ENCODE measurements at places on chromosomes 3 and 15.

- peaks cover 10% of the 10 kb centered on the region for H3K4me1 ChIP-seq
- no peak for DNase-seq
- no peaks in the 10 kb centered on the region for H3K27me3 ChIP-seq
- no peaks in the 10 kb centered on the region for H3K36me3 ChIP-seq
- H3K27ac ChIP-seq: no peak overlapping the region
Observed at GRCh38 chr3:81863756-81864155, 102.3 kb upstream of the GBE1 start.

DNA sequence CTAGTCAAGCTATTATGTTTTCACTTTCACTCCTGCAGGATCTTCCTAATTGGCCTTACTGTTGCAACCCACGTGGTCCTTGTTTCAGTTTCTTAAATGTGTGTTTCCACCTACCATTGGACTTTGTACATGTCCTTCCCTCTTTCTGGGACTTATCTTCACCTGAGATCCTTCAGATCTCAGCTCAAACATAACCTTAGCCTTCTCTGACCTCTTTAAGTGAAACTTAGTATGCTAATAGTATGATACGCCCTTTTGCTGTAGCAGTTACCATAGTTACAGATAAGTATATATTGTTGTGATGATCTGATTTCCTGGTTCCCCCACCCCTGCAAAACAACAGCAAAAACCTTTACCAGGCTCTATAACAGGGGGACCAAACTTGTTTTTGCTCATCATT lies 35.2 kb downstream of the U2SURP start:
- H3K27ac ChIP-seq: peak overlapping the region; percentile 71
- peaks cover 85% of the 10 kb centered on the region for H3K36me3 ChIP-seq
- peak overlapping the region; percentile 22 for H3K4me3 ChIP-seq
- H3K27me3 ChIP-seq: no peaks in the 10 kb centered on the region

- H3K27me3 ChIP-seq: no peaks in the 10 kb centered on the region
- no peaks in the 10 kb centered on the region for H3K36me3 ChIP-seq
- DNase-seq: no peak
- no peak overlapping the region for H3K4me3 ChIP-seq
- no peaks in the 10 kb centered on the region for H3K4me1 ChIP-seq
- H3K27ac ChIP-seq: no peak overlapping the region
Observed at GRCh38 chr15:49610157-49610918, 10.3 kb downstream of the FAM227B start.

- no peaks in the 10 kb centered on the region for H3K27me3 ChIP-seq
- H3K4me1 ChIP-seq: no peaks in the 10 kb centered on the region
- H3K27ac ChIP-seq: no peak overlapping the region
- no peaks in the 10 kb centered on the region for H3K36me3 ChIP-seq
Observed at GRCh38 chr15:48507416-48508065, 138.0 kb downstream of the FBN1 start.

DNA sequence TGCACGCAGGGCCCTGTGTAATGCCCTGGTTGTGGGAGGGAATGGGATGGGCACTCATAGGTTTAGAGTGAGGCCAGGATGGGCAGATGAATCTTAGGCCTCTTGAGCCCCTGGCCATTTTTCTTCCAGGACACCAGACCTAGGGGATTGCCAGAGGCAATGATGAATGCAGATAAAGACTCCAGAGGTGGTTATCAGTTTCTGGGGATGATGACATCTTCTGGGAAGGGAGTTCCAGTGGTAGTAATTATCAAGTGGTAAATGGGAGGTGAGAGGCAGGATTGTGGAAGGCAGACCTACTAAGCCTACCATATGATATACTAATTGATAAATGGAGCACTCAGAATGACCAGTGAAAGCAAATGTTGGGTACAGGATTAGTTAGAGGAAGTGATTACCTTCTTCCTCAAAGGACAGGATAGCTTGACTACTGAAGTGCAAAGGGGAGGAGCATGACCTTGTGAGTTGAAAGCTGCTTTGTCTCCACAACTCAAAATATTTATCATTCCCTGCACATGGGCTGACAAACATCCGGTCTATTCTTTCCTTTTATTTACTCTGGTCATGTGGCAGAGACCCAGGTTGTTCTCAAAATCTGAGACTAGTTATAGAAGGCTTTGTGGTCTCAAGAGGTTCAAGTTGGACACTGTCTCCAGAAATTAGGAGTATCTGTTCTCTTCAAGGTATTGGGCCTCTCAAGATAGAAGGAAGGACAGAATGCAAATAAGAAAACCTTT lies 10.2 kb upstream of the MAPK6 start:
- H3K27ac ChIP-seq: no peak overlapping the region
- peak; percentile 35 for DNase-seq
- no peak overlapping the region for H3K4me3 ChIP-seq
- H3K36me3 ChIP-seq: no peaks in the 10 kb centered on the region
- peaks cover 41% of the 10 kb centered on the region for H3K4me1 ChIP-seq
- H3K27me3 ChIP-seq: no peaks in the 10 kb centered on the region

- no peaks in the 10 kb centered on the region for H3K4me1 ChIP-seq
- DNase-seq: no peak
- H3K27me3 ChIP-seq: no peaks in the 10 kb centered on the region
- no peaks in the 10 kb centered on the region for H3K36me3 ChIP-seq
Observed at GRCh38 chr3:88626456-88627120, 476.8 kb downstream of the C3orf38 start.

- DNase-seq: no peak
- H3K4me1 ChIP-seq: no peaks in the 10 kb centered on the region
- H3K27ac ChIP-seq: no peak overlapping the region
- no peaks in the 10 kb centered on the region for H3K27me3 ChIP-seq
Observed at GRCh38 chr3:127848131-127849129, 26.1 kb upstream of the MGLL start.

- H3K4me3 ChIP-seq: no peak overlapping the region
- no peak overlapping the region for H3K27ac ChIP-seq
- H3K36me3 ChIP-seq: no peaks in the 10 kb centered on the region
- H3K27me3 ChIP-seq: no peaks in the 10 kb centered on the region
Observed at GRCh38 chr15:41980654-41981323, 8.4 kb upstream of the EHD4 start.

- H3K36me3 ChIP-seq: no peaks in the 10 kb centered on the region
- DNase-seq: no peak
- no peaks in the 10 kb centered on the region for H3K4me1 ChIP-seq
- no peak overlapping the region for H3K27ac ChIP-seq
- H3K27me3 ChIP-seq: no peaks in the 10 kb centered on the region
- H3K4me3 ChIP-seq: no peak overlapping the region
Observed at GRCh38 chr3:172987273-172987672, 153.8 kb downstream of the SPATA16 start.

DNA sequence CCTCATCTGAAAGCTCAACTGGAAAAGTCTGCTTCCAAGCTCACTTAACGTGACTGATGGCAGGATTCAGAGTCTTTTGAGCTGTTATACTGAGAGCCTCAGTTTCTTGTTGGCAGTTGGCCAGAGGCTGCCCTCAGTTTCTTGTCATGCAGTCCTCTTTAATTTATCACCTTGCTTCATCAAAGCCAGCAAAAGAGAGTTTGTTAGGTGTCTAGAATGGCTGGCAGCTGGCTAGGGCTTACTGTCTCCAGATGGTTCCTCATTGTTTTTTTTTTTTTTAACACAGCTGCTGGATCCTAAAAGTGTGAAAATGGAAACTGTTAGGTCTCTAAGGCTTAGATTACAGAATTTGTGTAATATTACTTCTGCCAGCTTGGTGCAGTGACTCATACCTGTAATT lies 310.6 kb downstream of the PDCD6IP start:
- H3K4me3 ChIP-seq: no peak overlapping the region
- H3K27me3 ChIP-seq: no peaks in the 10 kb centered on the region
- no peak overlapping the region for H3K27ac ChIP-seq
- DNase-seq: no peak
- H3K36me3 ChIP-seq: no peaks in the 10 kb centered on the region

DNA sequence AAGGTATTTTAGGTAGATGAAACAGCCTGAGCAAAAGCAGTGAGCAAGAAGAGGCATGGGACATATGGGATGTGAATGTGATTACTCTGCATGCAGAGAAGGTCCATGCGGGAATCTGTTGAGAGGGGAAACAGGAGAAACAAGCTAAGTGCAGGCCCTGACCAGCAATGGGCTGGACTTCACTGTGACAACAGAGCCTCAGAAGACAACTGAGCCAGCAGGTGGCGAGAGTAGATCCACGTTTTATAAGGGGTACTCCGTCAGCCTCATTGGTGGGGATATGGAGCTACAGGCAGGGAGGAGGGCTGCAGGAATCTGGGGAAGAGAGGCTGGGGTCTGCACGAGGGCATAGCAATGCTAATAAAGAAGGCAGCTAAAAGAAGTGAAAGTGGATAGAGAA lies 405.9 kb upstream of the LMCD1 start:
- no peak for DNase-seq
- no peak overlapping the region for H3K4me3 ChIP-seq
- no peak overlapping the region for H3K27ac ChIP-seq
- H3K4me1 ChIP-seq: peaks cover 16% of the 10 kb centered on the region
- no peaks in the 10 kb centered on the region for H3K36me3 ChIP-seq

DNA sequence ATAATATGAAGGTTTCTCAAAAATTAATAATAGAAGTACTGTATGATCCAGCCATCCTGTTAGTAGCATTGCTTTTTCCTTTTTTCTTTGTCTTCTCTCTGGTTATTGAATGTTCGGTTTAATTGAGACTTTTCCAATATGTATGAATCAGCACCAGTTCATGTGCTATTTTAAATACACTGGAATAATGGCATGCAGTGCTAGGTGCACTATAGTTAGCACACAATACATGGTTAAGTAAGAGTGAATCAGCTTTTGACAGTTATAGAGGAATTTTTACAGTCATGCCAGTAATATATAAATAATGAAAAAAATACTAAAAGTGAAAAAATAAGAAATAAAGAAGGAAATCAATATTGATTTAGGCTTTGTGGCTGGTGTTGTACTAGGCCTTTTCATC lies 113.8 kb upstream of the STRIT1 start:
- H3K4me3 ChIP-seq: no peak overlapping the region
- DNase-seq: no peak
- no peak overlapping the region for H3K27ac ChIP-seq
- no peaks in the 10 kb centered on the region for H3K27me3 ChIP-seq
- no peaks in the 10 kb centered on the region for H3K4me1 ChIP-seq

DNA sequence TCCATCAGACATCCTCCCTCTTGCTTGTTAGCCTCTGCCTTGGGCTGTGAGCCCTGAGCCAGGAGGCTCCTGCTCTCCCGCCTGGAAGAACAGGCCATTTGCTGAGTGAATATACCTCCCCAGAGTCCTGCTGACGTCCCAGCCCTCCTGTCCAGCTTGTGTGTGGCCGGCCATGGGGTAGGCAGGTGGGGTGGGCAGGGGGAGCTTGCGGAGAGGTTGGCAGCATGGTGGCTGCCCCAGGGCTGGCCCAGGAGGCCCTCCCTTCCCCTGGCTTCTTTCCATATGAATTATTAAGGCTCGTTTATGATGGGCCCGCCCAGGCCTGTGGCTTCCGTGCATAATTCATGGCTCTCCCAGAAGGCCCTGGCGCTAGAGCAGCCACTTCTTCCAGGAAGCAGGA lies 18.7 kb downstream of the CACNA2D2 start:
- H3K4me1 ChIP-seq: peaks cover 7% of the 10 kb centered on the region
- no peak for DNase-seq
- H3K4me3 ChIP-seq: no peak overlapping the region
- no peaks in the 10 kb centered on the region for H3K36me3 ChIP-seq
- no peak overlapping the region for H3K27ac ChIP-seq

DNA sequence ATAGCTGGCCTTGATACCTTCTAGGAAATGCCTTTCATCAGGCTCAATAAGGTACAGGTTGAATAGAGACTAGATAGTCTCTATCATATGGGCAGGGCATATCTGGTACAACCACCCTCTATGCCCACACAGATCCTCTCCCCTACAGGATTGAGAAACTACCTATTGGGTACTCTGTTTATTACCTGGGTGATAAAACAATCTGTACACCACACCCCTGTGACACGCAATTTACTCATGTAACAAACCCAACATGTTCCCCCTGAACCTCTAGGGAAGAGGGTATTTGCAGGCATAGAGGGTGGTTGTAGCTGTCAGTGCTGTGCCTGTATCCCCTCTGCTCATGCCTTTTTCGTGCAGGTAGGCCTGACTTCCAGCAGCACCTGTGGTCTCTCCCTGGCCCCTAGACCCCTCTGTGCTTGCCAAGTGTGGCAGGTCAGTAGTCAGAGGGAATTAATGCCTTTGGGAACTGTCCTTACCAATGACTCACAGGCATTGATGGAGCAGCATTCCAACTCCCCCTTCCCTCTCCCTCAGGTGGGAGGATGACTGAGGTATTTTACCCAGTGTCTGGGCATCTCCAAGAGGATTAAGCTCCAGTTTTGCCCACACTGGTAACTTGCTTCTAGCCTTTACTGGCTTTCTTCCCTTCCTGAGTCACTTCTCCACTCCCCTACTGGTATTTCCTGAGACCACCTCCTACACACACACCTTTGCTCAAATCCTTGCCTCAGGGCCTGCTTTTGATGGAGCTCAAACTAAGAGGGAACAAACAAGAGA lies 18.3 kb downstream of the CLSTN2 start:
- no peak overlapping the region for H3K4me3 ChIP-seq
- no peaks in the 10 kb centered on the region for H3K27me3 ChIP-seq
- H3K4me1 ChIP-seq: no peaks in the 10 kb centered on the region
- no peaks in the 10 kb centered on the region for H3K36me3 ChIP-seq
- no peak for DNase-seq

GRCh38 chr15:93312891-93313486 lies 224.0 kb upstream of the RGMA start:
- H3K27me3 ChIP-seq: no peaks in the 10 kb centered on the region
- peaks cover 5% of the 10 kb centered on the region for H3K4me1 ChIP-seq
- H3K4me3 ChIP-seq: no peak overlapping the region
- H3K36me3 ChIP-seq: no peaks in the 10 kb centered on the region
- no peak for DNase-seq

DNA sequence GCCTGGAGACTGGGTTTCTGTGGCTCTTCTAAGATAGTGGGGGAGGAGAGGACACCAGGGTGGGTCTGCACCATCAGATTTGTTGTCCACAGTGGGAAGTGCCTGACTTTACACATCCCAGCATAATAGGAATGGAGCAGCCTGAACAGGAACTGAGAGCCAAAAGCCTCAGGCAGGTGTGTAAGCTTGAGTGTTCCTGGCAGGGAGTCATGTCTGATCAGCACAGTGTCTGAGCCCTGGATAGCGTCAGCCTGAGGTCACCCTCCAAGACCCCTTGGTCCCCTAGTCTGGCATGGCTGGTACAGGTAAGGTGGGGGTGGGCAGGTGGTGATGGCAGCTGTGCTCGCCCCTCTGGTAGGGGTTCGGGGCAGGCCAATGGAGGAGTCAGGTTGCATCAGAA lies 20.2 kb downstream of the INSYN1 start:
- H3K4me3 ChIP-seq: no peak overlapping the region
- DNase-seq: no peak
- no peaks in the 10 kb centered on the region for H3K4me1 ChIP-seq
- no peak overlapping the region for H3K27ac ChIP-seq
- no peaks in the 10 kb centered on the region for H3K27me3 ChIP-seq
- H3K36me3 ChIP-seq: no peaks in the 10 kb centered on the region

GRCh38 chr3:149655826-149656574 lies 1.8 kb downstream of the WWTR1 start:
- peaks cover 77% of the 10 kb centered on the region for H3K27me3 ChIP-seq
- H3K36me3 ChIP-seq: no peaks in the 10 kb centered on the region
- H3K4me3 ChIP-seq: no peak overlapping the region
- no peak overlapping the region for H3K27ac ChIP-seq

- H3K27me3 ChIP-seq: no peaks in the 10 kb centered on the region
- no peak for DNase-seq
- no peak overlapping the region for H3K4me3 ChIP-seq
- H3K4me1 ChIP-seq: no peaks in the 10 kb centered on the region
- H3K27ac ChIP-seq: no peak overlapping the region
Observed at GRCh38 chr3:184196536-184196935, 10.5 kb downstream of the ABCF3 start.

- H3K4me3 ChIP-seq: no peak overlapping the region
- H3K27me3 ChIP-seq: no peaks in the 10 kb centered on the region
- H3K4me1 ChIP-seq: no peaks in the 10 kb centered on the region
Observed at GRCh38 chr15:25477816-25478215, 39.0 kb upstream of the UBE3A start.
